ENCODE measurements at places on chromosomes 5 and 9.

DNA sequence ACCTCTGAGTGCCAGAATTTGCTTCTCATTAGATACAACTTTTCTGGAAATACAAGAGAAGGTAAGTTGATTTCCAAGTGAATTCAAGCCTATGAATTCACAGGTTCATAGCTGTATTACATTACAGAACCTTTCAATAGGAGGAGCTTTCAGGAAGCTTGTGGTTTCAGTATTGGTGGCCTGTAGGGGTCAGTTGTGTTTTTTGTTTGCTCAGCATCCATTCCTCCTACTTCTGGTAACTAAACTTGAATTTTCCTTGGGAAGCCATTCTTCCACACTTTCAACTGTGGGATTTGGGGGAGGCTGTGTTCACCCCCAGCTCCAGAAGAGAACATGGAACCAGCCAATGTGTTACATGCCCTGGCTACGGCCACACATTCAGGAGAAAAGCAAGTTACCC, 5.6 kb upstream of the CYSTM1 start:
- no peak overlapping the region for H3K27ac ChIP-seq
- DNase-seq, result no peak
- H3K36me3 ChIP-seq, result no peaks in the 10 kb centered on the region
- H3K4me1 ChIP-seq, result peaks cover 3% of the 10 kb centered on the region

- H3K36me3 ChIP-seq, result peaks cover 77% of the 10 kb centered on the region
- no peak overlapping the region for H3K4me3 ChIP-seq
- H3K27me3 ChIP-seq, result no peaks in the 10 kb centered on the region
- no peak for DNase-seq
- H3K27ac ChIP-seq, result no peak overlapping the region
- peaks cover 2% of the 10 kb centered on the region for H3K4me1 ChIP-seq
Measured at GRCh38 chr5:180283026-180283615, 8.8 kb downstream of the MAPK9 start.

- no peak for DNase-seq
- H3K36me3 ChIP-seq, result no peaks in the 10 kb centered on the region
- H3K4me1 ChIP-seq, result peaks cover 4% of the 10 kb centered on the region
- H3K27me3 ChIP-seq, result no peaks in the 10 kb centered on the region
- H3K4me3 ChIP-seq, result no peak overlapping the region
- H3K27ac ChIP-seq, result no peak overlapping the region
Measured at GRCh38 chr5:71828291-71829040, 109.4 kb downstream of the CARTPT start.

DNA sequence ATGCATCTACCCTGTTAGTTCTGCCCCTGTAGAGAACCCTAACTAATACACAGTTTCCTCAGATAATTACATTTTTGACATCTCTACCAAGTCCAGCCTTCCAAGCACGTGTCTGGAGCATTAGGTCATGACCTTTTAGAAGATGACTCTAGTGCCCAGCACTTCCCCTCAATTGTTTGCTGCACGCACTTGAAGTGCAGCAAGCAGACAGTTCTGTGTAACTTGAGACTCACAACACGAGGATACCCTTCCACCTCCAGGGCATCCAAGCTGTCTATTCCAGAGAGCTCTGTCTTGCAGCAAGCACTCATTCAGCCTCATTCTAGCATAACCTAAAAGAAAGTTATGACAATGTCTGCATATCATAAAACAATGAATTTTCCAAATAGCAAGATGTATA, 1410.5 kb upstream of the CDH18 start:
- H3K27ac ChIP-seq, result no peak overlapping the region
- H3K27me3 ChIP-seq, result no peaks in the 10 kb centered on the region
- H3K4me1 ChIP-seq, result peaks cover 4% of the 10 kb centered on the region
- H3K36me3 ChIP-seq, result no peaks in the 10 kb centered on the region
- DNase-seq, result no peak
- no peak overlapping the region for H3K4me3 ChIP-seq

DNA sequence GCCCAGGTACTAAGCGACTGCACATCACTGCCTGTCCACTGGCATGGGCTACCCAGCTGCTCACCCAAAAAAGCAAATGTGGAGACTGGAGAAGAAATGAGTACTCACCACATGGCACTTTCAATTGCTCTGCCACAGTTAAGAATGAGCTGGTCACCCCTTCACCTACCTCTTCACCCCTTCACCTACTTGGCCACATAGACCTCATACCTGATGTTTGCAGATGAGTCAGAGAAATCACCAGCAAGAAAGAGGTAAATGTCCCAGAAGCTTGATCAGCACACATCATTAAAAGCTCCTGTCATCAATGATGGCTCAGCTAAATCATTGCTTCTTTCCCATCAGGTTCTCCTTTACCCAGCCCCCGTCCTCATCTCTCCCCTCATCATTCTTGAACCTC, 7.6 kb upstream of the PRUNE2 start:
- peaks cover 12% of the 10 kb centered on the region for H3K27me3 ChIP-seq
- H3K27ac ChIP-seq, result no peak overlapping the region
- H3K36me3 ChIP-seq, result no peaks in the 10 kb centered on the region

GRCh38 chr9:114486205-114486963, 18.9 kb downstream of the WHRN start:
- DNase-seq, result no peak
- peak overlapping the region; percentile 15 for H3K27ac ChIP-seq
- H3K4me3 ChIP-seq, result no peak overlapping the region
- H3K36me3 ChIP-seq, result peaks cover 2% of the 10 kb centered on the region

DNA sequence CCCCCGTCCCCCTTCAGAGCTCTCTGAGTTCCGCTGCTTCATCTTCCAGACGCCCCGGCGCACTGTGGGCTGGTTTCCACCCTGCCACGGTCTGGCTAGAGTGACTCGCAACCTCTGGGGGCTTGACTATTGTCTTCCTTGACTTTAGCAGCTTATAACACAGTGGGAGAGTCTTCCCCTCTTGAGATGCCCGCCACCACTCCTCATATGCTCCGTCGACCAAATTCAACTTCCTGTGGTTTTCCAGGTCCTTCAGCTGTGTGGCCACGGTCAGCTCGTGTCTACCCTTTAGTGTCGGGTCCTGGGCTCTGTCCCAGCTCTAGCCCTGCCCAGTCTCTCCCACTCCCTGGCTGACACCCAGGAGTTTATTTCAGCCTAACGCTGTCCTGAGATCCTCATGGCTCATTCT, 28.2 kb upstream of the NCS1 start:
- H3K4me1 ChIP-seq, result peaks cover 11% of the 10 kb centered on the region
- no peak overlapping the region for H3K27ac ChIP-seq
- H3K4me3 ChIP-seq, result no peak overlapping the region
- no peaks in the 10 kb centered on the region for H3K36me3 ChIP-seq
- DNase-seq, result no peak
- peaks cover 63% of the 10 kb centered on the region for H3K27me3 ChIP-seq

GRCh38 chr9:125513668-125514413, 193.2 kb downstream of the MAPKAP1 start:
- no peaks in the 10 kb centered on the region for H3K27me3 ChIP-seq
- H3K4me3 ChIP-seq, result no peak overlapping the region
- H3K27ac ChIP-seq, result no peak overlapping the region
- no peak for DNase-seq
- peaks cover 3% of the 10 kb centered on the region for H3K36me3 ChIP-seq

GRCh38 chr5:151030379-151030778, 10.0 kb downstream of the GPX3 start:
- H3K4me1 ChIP-seq, result no peaks in the 10 kb centered on the region
- H3K36me3 ChIP-seq, result peaks cover 61% of the 10 kb centered on the region
- no peak overlapping the region for H3K4me3 ChIP-seq
- no peak for DNase-seq
- H3K27me3 ChIP-seq, result no peaks in the 10 kb centered on the region

GRCh38 chr9:109244179-109245132, 76.4 kb downstream of the EPB41L4B start:
- peak; percentile 80 for DNase-seq
- H3K36me3 ChIP-seq, result no peaks in the 10 kb centered on the region
- no peak overlapping the region for H3K27ac ChIP-seq
- peaks cover 33% of the 10 kb centered on the region for H3K27me3 ChIP-seq

DNA sequence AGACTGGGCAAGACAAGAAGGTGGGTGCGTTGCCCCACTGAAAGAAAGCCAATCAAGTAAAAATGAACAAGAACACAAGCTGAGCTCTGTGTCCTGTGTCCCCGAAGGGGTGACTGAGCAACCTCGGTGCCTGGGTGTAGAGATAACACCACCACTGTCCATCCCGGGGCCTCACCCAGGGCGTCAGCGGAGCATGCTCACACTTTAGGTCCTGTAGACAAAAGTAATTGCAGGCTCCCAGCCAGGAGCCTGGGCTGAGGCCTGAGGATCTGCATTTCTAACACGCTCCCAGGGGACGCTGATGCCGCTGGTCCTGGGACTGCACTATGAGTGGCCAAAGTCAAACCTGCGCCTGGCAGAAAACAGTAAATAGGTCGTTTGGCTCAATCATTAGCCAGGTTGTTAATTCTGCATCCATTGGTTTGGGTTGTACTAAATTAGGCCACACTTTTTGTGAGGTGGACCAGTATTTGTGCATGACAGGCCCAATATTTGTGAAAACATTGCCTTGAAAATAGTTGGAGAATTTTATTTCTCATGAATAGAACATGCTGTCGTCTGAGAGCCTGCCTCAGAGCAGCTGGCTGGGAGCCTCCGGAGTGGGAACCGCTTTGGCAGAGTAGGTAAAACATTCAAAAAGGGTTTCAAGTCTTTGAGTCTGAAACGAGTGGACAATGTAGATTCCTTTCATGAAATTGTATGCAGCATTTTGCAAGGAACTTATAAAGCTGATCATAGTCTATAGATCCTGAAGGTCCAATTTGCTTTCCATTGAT, 38.3 kb downstream of the ANKRD33B start:
- no peak overlapping the region for H3K4me3 ChIP-seq
- no peak overlapping the region for H3K27ac ChIP-seq
- no peak for DNase-seq
- H3K4me1 ChIP-seq, result peaks cover 29% of the 10 kb centered on the region

DNA sequence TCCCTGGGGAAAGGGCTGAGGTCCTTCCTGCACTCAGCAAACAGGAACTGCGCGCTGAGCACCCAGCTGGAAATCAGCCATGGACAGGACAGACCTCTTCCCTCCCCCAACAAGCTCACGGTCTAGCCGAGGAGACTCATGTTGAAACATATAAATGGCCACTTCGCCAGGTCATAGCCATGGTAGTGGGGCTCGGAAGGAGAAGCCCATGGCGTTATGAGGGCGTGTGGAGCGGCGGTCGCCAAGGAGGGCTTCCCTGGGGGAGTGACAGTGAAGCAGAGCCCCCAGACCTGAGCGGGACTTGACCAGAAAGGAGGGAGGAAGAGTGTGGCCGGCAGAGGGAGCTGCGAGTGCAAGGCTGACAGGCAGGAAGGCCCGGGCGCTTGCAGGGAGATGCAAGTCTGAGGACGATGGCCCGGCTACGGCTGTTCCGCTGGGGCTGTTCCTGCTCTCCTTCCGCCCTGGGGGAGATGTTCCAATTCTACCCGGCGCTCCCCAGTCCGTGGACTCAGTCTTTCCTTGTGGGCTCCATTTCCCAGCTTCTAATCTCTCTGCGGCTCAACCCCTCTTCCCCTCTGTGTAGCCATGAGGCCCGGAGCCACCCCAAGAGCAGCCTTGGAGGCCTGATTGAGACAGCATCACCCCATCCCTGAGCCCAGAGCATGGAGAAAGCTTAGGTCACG, 43.9 kb upstream of the PRRC2B start:
- no peaks in the 10 kb centered on the region for H3K36me3 ChIP-seq
- H3K27me3 ChIP-seq, result peaks cover 19% of the 10 kb centered on the region
- H3K4me3 ChIP-seq, result no peak overlapping the region
- peaks cover 12% of the 10 kb centered on the region for H3K4me1 ChIP-seq
- DNase-seq, result peak; percentile 93

GRCh38 chr5:120818128-120818527, 354.0 kb downstream of the PRR16 start:
- no peaks in the 10 kb centered on the region for H3K4me1 ChIP-seq
- no peak for DNase-seq
- no peaks in the 10 kb centered on the region for H3K36me3 ChIP-seq
- no peak overlapping the region for H3K4me3 ChIP-seq

- peaks cover 3% of the 10 kb centered on the region for H3K36me3 ChIP-seq
- no peaks in the 10 kb centered on the region for H3K27me3 ChIP-seq
- peak; percentile 74 for DNase-seq
Measured at GRCh38 chr9:34675048-34675714, 12.7 kb upstream of the CCL27 start.

DNA sequence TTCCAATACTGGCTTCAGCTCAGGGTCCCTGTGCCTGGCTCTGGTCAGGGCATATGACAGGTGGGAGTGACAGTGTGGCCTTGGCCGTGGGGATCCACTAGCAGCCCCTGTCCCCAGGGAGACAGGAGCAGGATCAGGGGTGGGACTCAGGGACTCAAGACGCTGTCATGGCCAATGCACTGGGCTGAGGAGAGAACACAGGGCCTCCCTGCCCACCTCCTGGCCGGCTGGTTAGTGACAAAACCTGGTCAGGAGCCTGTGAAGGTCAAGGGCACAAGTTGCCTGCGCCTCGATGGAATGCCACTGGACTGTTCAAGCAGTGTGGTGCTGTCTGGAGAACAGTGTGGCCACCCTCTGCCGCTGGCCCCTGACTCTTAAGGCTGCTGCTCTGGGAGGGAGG, 86.8 kb downstream of the OLFM1 start:
- H3K4me1 ChIP-seq, result no peaks in the 10 kb centered on the region
- no peak overlapping the region for H3K4me3 ChIP-seq
- DNase-seq, result no peak
- H3K36me3 ChIP-seq, result no peaks in the 10 kb centered on the region
- H3K27ac ChIP-seq, result no peak overlapping the region

DNA sequence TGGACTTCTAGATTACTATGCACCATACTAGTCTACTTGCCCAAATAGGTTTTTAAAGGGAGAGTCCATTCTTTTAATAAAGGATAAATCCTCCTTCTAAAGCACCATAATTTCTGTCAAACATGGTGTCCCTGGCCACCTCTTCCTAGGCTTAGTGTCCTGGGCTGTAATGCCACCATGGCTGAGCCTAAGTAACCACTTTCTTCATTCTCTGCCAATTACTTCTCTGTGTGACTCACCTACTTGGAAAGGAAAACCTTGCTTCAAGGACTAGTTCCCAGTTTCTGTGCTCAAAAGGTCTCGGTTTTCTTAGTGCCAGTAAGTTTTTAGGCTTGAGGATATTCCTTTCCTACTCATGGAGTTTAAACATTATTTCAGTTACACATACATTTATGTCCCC, 273.4 kb downstream of the DENND1A start:
- no peak for DNase-seq
- no peaks in the 10 kb centered on the region for H3K27me3 ChIP-seq
- peaks cover 2% of the 10 kb centered on the region for H3K36me3 ChIP-seq
- H3K4me1 ChIP-seq, result no peaks in the 10 kb centered on the region

DNA sequence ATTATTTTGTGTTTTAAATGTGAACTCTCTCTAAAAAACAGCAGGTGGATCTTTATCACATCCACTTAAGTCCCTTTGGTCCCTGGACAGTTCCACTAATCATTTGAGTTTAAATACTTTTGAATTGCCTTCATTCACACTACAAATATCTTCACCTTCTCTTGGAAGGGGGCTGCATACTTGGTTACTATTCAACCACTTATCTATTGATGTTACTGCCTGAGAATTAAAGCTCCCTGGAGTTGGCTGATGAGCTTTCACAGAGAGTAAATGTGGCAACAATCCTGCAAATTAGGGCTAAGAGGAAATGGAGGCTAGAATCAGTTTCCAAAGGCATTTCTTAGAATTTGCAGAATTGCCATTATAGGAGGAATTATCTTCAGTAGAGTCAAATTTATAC, 180.4 kb downstream of the ST8SIA4 start:
- no peaks in the 10 kb centered on the region for H3K27me3 ChIP-seq
- no peak overlapping the region for H3K27ac ChIP-seq
- no peaks in the 10 kb centered on the region for H3K4me1 ChIP-seq
- H3K4me3 ChIP-seq, result no peak overlapping the region
- no peak for DNase-seq

GRCh38 chr9:89544279-89544661, 46.4 kb upstream of the SEMA4D start:
- no peaks in the 10 kb centered on the region for H3K27me3 ChIP-seq
- no peak overlapping the region for H3K27ac ChIP-seq
- peaks cover 13% of the 10 kb centered on the region for H3K36me3 ChIP-seq
- no peak overlapping the region for H3K4me3 ChIP-seq
- H3K4me1 ChIP-seq, result peaks cover 42% of the 10 kb centered on the region

Measured in activated naive CD4-positive, alpha-beta T cell treated with anti-CD3 and anti-CD28 coated beads, Interleukin-2, amount 10 ng/mL, durations not matched to agents 7 days and 5 days (primary cell).